ENCODE measurements at places on chromosomes 3 and 15. TPM values are rescaled to one million over a fixed set of nuclear protein-coding genes. Genes with fewer than 3 reads are reported as not detected.

DNA sequence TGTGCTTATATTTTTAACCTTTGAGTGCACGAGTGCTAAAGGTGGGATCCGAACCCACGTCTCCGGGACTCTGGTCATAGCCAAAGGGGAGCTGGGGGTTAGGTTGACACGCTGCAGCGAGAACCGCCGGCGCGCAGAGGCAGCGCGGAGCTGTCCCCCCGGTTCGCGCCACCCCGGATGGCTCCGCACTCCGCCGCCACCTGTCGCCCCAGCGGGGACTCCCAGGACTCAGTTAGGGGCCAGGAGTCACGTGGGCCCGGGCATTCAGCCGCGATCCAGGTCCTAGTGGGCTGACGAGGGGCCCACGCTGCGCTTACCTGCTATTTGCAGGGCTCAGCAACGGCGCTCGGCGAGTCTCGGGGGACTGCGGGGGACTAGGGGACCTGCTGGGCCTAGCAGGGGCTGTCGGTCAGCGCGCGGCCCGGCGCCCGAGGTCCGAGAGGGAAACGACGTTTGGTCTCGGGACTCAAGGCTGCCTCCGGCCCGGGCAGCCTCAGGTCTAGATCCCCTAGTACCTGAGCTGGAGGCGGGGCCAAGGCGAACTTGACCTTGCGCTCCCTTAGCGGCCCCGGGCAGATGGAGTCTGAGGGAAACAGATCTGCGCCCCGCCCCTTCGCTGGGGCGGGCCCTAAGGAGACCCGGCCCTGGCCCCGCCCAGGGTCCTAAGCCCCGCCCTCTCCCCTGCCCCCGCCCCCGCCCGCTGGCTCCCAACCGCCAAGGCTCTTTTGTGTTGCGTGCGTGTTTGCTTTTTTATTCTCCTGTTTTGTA is at the start of gene NMNAT3:
Gene NMNAT3, minus strand, starts transcription at position 585 of the 768 bp plus-strand sequence. CDS start 50,248 bp downstream, outside the sequence.
- no peaks in the 10 kb centered on the region for H3K4me1 ChIP-seq
- H3K4me3 ChIP-seq, result peak within 1 kb of the TSS; percentile 79
- no peak within 1 kb of the TSS for H3K27ac ChIP-seq
- peaks cover 46% of the 10 kb centered on the region for H3K27me3 ChIP-seq
- DNase-seq, result peak; percentile 98

DNA sequence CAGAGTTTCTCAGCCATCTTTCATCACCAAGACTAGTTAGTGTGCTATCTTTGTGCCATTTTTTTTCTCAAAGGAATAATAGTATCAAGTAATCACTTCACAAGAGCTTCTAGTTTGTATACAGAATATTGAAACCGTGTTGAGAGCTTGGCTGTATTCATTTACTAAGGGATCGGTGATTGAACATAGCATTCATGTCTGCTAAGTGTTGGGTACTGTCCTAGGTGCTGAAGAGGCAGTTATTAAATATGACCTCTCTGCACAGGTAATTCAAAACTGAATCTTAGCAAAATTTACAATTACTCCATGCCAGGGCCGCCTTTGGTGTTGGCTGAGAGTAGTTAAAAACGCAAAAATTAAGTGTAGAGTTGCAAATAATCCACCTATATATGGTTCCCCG is 355.3 kb upstream of the RORA start:
- no peaks in the 10 kb centered on the region for H3K4me1 ChIP-seq
- DNase-seq, result no peak
- H3K4me3 ChIP-seq, result no peak overlapping the region
- no peak overlapping the region for H3K27ac ChIP-seq

GRCh38 chr3:94291686-94292085 is 228.8 kb downstream of the NSUN3 start:
- peak overlapping the region; percentile 2 for H3K4me3 ChIP-seq
- no peaks in the 10 kb centered on the region for H3K27me3 ChIP-seq
- no peak overlapping the region for H3K27ac ChIP-seq

GRCh38 chr3:15276028-15276724 is 56.2 kb downstream of the SH3BP5 start:
- no peak overlapping the region for H3K4me3 ChIP-seq
- no peaks in the 10 kb centered on the region for H3K4me1 ChIP-seq
- no peak overlapping the region for H3K27ac ChIP-seq
- peak; percentile 13 for DNase-seq

GRCh38 chr3:77372634-77373346 is 332.9 kb downstream of the ROBO2 start:
- H3K4me3 ChIP-seq, result no peak overlapping the region
- no peak for DNase-seq
- no peaks in the 10 kb centered on the region for H3K4me1 ChIP-seq
- H3K36me3 ChIP-seq, result no peaks in the 10 kb centered on the region
- H3K27me3 ChIP-seq, result no peaks in the 10 kb centered on the region
- no peak overlapping the region for H3K27ac ChIP-seq

DNA sequence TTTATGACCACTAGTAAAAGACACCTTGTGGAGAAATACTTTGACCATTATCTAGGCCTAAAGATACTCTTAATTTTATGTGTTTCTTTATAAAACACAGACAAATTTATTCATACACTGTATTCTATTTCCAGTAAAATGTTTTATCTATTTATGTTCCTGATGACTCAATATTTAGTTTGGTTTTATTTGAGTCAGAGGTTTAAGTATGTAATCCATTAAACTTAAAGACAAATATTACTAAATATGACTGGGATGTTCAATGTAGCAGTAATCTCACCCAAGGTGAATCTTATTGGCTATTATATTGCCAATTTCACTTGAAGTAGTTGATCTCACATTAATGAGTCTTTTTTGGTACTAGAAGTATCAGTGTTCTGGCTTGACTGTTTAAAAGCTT is 799.7 kb downstream of the CADM2 start:
- no peaks in the 10 kb centered on the region for H3K36me3 ChIP-seq
- no peak overlapping the region for H3K4me3 ChIP-seq
- H3K27me3 ChIP-seq, result no peaks in the 10 kb centered on the region
- no peak for DNase-seq
- no peaks in the 10 kb centered on the region for H3K4me1 ChIP-seq
- no peak overlapping the region for H3K27ac ChIP-seq

- no peaks in the 10 kb centered on the region for H3K4me1 ChIP-seq
- H3K36me3 ChIP-seq, result no peaks in the 10 kb centered on the region
- no peaks in the 10 kb centered on the region for H3K27me3 ChIP-seq
- no peak overlapping the region for H3K27ac ChIP-seq
- no peak overlapping the region for H3K4me3 ChIP-seq
- DNase-seq, result no peak
Measured at GRCh38 chr3:107367353-107367752, 9.9 kb upstream of the CCDC54 start.

GRCh38 chr15:68312701-68313204 is 35.2 kb downstream of the FEM1B start:
- H3K27me3 ChIP-seq, result no peaks in the 10 kb centered on the region
- no peak overlapping the region for H3K27ac ChIP-seq
- H3K4me3 ChIP-seq, result no peak overlapping the region
- peak; percentile 44 for DNase-seq

DNA sequence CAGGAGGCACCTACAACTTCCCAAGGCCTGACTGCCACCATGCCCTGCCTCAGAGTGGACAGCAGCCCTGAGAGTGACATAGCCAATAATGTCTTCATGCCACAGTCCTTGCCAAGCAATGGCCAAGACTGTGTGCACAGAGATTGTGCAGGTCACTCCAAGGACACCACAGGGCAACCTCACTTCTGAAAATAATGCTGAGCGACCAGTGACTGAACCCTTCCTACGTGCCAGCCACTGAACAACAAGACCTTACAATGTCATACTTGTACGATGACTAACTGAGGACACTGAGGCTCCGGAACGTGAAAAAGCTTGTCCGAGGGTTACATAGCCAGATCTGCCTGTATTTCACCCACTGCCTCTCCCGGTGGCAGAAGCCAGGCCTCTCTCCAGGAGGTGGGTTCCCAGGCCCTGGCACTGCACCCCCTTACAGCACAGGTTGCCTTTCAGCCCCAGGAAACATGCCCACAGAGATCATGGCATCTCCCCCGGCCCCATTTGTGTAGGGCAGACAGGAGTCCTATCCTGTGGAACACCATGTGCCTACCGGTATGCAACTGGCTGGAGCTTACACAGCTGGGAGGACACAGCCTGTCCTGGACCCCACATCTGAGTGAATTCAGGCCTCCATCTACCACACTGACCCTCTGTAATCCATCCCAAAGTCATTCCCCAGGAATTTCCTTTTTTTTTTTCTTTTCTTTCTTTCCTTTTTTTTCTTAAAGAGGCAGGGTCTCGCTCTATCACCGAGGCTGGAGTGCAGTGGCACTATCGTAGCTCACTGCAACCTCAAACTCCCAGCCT is 72.3 kb downstream of the SLC12A8 start:
- H3K36me3 ChIP-seq, result no peaks in the 10 kb centered on the region
- H3K4me3 ChIP-seq, result no peak overlapping the region
- H3K27me3 ChIP-seq, result peaks cover 17% of the 10 kb centered on the region
- H3K27ac ChIP-seq, result no peak overlapping the region
- DNase-seq, result peak; percentile 29

GRCh38 chr3:114308830-114309229 is 15.0 kb downstream of the TIGIT start:
- H3K36me3 ChIP-seq, result no peaks in the 10 kb centered on the region
- H3K4me1 ChIP-seq, result no peaks in the 10 kb centered on the region
- H3K4me3 ChIP-seq, result no peak overlapping the region

- H3K27me3 ChIP-seq, result no peaks in the 10 kb centered on the region
- DNase-seq, result no peak
- H3K4me3 ChIP-seq, result no peak overlapping the region
- no peak overlapping the region for H3K27ac ChIP-seq
- H3K4me1 ChIP-seq, result no peaks in the 10 kb centered on the region
Measured at GRCh38 chr3:132773071-132773619, 50.9 kb upstream of the NPHP3 start.

DNA sequence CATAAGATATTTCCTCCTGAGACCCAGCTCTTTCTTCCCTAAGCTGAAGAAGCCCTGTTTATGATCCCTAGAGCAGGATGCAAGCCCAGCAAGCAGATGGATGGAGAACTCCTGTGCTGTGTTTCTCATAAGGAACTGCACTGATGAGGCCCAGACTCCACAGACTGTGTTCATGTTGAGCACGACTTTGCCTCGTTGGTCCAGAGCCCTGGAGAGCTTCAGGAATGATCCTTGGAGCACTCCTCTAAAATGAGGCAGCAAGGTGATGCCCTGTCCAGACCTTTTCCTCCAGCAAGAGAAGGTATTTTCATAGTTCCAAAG is 83.8 kb downstream of the MYLK start:
- H3K4me3 ChIP-seq, result no peak overlapping the region
- peaks cover 56% of the 10 kb centered on the region for H3K27me3 ChIP-seq
- peaks cover 11% of the 10 kb centered on the region for H3K4me1 ChIP-seq
- no peak for DNase-seq
- no peak overlapping the region for H3K27ac ChIP-seq
- H3K36me3 ChIP-seq, result no peaks in the 10 kb centered on the region

DNA sequence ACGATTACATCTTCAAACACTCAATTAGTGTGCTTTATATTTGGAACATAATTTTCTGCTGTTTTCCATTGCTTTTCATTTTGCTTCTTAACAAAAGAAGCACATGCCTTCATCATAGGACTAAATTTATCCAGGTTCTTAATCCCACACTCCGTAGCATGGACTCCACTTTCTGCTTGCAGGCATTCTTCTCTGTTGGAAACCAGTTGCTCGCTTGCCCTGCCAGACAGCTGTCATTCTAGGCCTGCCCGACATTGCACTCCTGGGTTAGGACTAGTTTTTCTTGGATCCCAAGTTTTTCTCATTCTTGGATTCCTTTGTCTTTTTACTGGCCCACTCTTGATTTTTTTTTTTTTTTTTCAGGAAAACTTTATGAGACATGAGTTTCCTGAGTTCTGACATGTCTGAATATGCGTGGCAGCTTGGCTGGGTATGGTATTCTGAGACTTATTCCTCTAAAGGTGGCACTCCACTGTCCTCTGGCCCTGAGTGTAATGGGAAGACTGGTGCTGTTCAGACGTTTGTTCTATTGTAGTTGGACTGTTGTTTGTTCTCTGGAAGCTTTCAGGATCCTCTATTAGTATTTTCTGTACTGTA is 6.3 kb upstream of the ATP1B3 start:
- no peaks in the 10 kb centered on the region for H3K36me3 ChIP-seq
- H3K4me3 ChIP-seq, result no peak overlapping the region
- H3K27me3 ChIP-seq, result no peaks in the 10 kb centered on the region
- H3K4me1 ChIP-seq, result no peaks in the 10 kb centered on the region
- no peak for DNase-seq
- no peak overlapping the region for H3K27ac ChIP-seq

- H3K4me3 ChIP-seq, result no peak overlapping the region
- DNase-seq, result no peak
- H3K27ac ChIP-seq, result no peak overlapping the region
- H3K4me1 ChIP-seq, result no peaks in the 10 kb centered on the region
- H3K36me3 ChIP-seq, result no peaks in the 10 kb centered on the region
- no peaks in the 10 kb centered on the region for H3K27me3 ChIP-seq
Measured at GRCh38 chr3:102810937-102811336, 376.1 kb downstream of the ZPLD1 start.

- no peak overlapping the region for H3K4me3 ChIP-seq
- DNase-seq, result peak; percentile 6
- H3K4me1 ChIP-seq, result no peaks in the 10 kb centered on the region
- peaks cover 71% of the 10 kb centered on the region for H3K36me3 ChIP-seq
Measured at GRCh38 chr3:47429476-47430270, 46.1 kb downstream of the SCAP start.

DNA sequence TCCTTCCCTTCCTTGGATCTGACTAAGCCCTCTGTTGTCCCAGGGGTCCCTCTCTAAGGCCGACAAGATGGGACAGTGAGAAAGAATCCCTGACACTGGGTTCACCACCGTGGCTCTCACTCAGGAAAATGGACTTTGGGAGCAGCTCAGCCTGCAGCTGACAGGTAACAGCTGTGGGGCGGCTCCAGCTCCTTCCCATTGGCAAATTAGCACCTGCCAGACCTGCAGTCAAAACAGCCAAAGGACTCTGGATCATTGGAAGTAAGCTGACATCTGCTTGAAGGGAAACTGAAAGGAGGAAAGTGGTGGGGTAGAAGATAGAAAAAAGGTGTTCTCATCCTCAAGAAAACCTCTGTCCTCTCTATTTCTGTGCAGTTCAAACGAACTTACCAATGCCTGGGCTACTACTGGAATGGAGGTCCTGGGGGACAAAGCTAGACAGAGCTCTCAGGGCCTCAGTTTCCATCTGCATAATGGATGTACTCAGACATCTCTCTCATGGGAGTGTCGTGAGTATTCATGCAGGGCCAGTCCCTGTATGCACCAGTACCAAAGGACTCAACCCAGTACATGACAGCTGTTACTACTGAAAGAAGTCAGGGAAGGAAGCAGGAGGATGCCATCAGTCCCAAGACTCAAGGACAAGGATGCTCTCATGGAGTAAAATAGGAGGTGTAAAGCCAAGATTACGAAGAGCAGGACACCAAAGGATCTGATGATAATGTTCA is 53.6 kb upstream of the DCLK3 start:
- no peak overlapping the region for H3K27ac ChIP-seq
- H3K4me1 ChIP-seq, result no peaks in the 10 kb centered on the region
- DNase-seq, result peak; percentile 35
- no peaks in the 10 kb centered on the region for H3K36me3 ChIP-seq
- H3K27me3 ChIP-seq, result no peaks in the 10 kb centered on the region
- no peak overlapping the region for H3K4me3 ChIP-seq

GRCh38 chr3:194496217-194496919 is 9.6 kb upstream of the ATP13A3 start:
- peaks cover 12% of the 10 kb centered on the region for H3K4me1 ChIP-seq
- no peaks in the 10 kb centered on the region for H3K36me3 ChIP-seq
- no peak overlapping the region for H3K27ac ChIP-seq
- H3K27me3 ChIP-seq, result peaks cover 5% of the 10 kb centered on the region
- no peak overlapping the region for H3K4me3 ChIP-seq

Gene IGDCC3
- total RNA-seq, result 6.3 TPM

Gene EHD4
- total RNA-seq, result 17.3 TPM

Gene CKMT1B
- total RNA-seq, result 4.7 TPM

Gene RYR3
- 0.38 TPM for total RNA-seq

Gene ZBED2
- not detected for total RNA-seq

Gene PRSS50
- total RNA-seq, result 5.2 TPM

Gene SYNPR
- total RNA-seq, result 0.18 TPM

Gene AADACL2
- not detected for total RNA-seq

Gene OR5AC2
- not detected for total RNA-seq
